ENCODE measurements at places on chromosomes 5 and 9.

DNA sequence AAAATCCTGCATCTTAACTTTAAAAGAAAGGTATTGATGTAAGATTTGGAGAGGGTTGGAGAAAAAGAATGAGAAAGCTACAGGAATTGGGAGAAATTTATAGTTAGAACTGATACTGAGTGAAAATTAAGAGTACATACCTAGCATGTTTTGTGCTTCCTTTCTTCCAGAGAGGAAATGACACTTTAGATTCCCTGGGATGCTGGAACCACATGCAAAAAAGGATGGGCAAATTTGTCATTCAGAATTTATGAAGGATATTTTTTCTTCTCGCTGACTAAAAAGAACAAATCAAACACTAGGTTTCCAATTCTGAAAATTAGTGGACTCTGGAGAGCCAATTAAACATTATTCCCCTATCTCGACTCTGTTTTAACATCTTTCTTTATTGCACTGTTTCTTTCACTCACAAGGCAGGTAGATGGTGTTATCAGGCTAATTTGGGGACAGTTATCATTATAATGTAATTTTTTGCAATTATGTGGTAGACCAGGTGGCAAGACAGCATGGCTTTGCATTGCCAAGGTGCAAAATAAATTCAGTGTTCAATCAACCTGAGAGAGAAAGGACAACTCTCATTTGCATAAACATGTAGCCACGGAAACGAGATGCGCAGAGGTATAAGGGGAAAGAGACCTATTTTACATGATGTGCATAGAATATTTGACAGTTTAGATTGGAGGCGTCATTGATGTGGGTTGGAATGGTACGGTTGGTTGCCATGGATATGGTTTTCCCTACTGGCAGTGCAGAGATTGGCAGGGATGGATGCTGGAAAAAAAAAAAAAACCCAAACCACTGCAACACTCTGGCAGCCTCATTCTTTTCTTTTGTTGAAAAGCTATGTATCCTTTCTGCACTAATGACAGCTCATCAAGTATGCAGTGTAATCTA lies 320.4 kb upstream of the CCNH start:
- DNase-seq = no peak

DNA sequence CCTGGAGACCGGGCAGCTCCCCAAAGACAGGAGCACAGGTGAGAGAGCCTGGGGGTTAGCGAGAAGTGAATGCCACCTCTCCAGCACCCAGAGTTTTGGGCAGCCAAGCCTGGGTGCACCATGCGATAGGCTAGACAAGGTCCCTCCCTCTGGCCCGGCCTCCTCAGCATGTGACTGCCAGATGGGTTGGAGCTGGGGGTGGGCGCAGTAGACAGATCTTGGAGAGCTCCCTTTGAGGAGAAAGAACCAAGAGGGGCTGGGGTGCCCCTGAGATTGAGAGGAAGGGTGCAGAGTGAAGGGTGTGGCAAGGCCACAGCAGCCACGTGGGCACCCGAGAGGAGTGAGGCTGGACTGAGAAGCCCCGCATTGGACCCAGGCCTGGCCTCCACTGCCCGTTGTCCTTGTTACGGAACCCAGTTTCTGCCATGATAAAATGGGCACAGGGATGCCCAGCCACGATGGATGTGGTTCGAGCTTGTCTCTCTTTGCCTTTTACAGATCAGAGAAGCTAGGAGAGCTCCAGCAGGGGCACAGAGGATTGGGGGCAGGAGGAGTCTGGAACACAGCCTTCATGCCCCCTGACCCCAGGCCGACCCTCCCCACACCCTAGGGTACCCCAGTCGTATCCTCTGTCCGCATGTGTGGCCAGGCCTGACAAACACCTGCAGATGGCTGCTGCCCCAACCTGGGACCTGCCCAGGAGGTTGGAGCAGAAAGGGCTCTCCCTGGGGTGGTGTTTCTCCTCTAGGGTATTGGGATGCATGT lies 1.4 kb downstream of the TMEM141 start:
- DNase-seq = no peak

- no peak for DNase-seq
Measured at GRCh38 chr9:135887585-135888050, 19.7 kb downstream of the CAMSAP1 start.

- DNase-seq = no peak
Measured at GRCh38 chr5:36679221-36679989, 73.0 kb downstream of the SLC1A3 start.

GRCh38 chr5:110846398-110847001 lies 107.7 kb downstream of the SLC25A46 start:
- DNase-seq = no peak

DNA sequence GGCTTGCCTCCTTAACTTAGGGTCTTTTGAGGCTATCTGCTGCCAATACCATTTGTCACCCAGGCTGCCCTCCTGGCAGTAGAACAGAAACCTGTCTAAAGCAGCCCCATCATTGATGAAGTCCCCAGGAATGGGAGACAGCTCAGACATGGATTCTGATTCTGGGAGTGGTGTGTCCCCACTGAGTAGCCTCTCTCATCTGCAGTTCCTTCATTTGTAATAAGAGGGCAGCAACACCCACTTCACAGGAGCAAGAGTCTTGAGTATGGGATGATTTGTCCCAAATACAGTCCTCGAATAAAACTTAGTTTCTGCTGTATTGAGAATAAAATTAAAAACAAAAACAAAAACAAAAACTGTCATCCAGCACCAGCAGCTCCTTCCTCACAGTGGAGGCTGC lies 167.6 kb downstream of the ASTN2 start:
- DNase-seq = no peak

DNA sequence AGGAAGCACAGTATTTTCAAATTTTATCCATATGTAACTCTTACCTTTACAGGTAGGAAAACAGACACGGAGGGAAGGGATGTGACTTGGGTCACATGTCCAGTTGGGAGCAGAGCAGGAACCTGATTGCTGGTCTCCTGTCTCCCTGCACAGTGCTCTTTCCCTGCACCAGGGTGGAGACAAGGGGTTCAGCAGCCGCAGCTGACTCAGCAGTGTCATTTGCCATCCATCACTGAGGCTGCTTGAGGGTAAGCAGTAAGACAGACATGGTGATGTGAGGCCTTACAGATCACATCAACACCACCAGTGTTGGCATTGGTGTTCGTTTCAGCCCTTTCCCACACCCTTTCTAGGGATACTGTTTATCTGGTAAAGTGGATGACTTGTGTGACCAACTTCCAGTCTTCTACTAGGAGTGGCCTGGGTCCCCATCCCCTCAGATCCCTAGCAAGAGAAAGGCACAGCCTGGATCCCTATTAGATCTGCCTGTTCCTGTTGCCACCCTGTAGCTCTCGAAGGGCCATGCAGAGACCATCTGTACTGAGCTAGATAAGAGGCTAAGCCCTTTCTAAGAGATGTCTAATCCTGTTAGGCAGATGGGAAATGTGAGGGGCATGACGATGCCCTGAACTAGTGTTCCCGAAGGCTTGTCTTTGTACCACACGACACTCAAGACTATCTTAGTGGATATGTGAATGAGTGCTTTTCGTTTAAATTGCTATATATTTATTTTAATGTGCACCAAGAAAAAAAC lies 29.1 kb downstream of the FRMPD1 start:
- no peak for DNase-seq

- no peak for DNase-seq
Measured at GRCh38 chr5:72693546-72694205, 122.8 kb upstream of the TNPO1 start.

- peak; percentile 15 for DNase-seq
Measured at GRCh38 chr9:36461323-36461722, 61.3 kb upstream of the RNF38 start.

DNA sequence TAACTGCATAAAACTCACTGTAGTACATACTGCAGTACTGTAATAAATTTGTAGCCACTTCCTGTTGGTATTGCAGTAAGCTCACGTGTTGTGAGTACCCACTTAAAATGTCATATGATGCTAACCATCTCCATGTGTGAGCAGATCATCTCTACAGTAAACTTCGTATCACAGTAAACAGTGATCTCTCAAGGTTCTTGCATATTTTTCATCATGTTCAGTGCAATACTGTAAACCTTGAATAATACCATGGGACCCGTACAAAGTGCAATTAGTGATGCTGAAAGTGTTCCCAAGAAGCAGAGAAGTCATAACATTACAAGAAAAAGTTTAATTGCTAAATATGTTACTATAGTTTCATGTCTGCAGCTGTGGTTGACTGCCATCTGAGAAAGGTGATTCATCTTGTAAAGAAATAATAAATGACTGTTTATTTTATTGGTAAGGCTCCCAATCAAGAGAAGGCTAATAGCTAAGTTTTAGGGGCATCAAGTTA lies 253.8 kb upstream of the POU5F2 start:
- peak; percentile 54 for DNase-seq

GRCh38 chr5:998246-999031 lies 10.2 kb upstream of the NKD2 start:
- DNase-seq = no peak

GRCh38 chr5:115231598-115231997 lies 31.1 kb downstream of the PGGT1B start:
- no peak for DNase-seq

DNA sequence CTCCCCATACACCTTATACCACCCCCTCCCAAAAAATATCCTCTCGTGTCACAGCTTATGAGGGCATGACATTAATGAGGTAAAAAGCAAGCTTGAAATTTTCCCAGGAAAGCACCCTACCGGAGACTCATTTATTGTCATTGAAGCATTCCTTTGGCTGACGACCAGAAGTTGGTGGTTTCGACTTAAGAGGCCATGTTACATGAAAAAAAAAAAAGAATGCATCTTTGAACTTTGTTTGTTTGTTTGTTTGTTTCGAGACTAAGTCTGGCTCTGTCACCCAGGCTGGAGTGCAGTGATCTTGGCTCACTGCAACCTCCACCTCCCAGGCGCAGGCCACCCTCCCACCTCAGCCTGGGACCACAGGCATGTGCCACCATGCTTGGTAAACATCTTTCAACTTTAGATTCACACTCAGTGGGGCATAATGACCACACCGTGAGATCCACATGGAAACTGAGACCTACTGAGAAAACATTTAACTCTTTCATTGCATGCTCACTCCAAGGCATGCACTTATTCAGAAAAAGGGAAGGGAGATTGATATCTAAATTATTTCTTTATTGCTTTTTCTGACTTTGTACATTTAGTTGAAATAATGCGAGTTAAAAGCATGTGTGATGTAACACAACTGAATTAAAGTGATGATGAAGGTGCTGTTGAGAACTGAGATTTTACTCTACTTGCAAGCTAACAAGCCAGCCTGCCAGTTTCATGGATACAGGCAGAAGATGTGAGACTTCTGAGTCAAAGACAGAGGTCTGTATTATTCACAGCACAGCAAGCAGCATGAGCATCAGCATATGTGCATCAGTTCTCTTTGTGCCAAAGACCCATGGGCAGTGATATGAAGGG lies 5.1 kb upstream of the RAB14 start:
- no peak for DNase-seq

Measured in BJ (cell line).